A172 (cell line): ENCODE measurements at places on chromosomes 13 and 19. TPM values are rescaled to one million over a fixed set of nuclear protein-coding genes. Genes with fewer than 3 reads are reported as not detected.

C1QTNF9B gene
- total RNA-seq = not detected in 2 replicates

B9D2 gene
- 4.5 and 13.5 TPM in 2 replicates for total RNA-seq

MYO16 gene
- total RNA-seq = not detected in 2 replicates

PPP6R1 gene
- 73.6 and 80.1 TPM in 2 replicates for total RNA-seq

WDR87 gene
- total RNA-seq = not detected in 2 replicates

ISYNA1 gene
- total RNA-seq = 0.72 and 0.98 TPM in 2 replicates

YIPF2 gene
- 59.4 and 72.8 TPM in 2 replicates for total RNA-seq

ZNF284 gene
- 1.1 and 2.6 TPM in 2 replicates for total RNA-seq
